ENCODE measurements at places on chromosomes 7 and 10.

GRCh38 chr7:70807650-70808049 is 324.3 kb upstream of the GALNT17 start:
- DNase-seq, result no peak

- DNase-seq, result no peak
Measured at GRCh38 chr7:131859147-131859821, 302.9 kb upstream of the PODXL start.

GRCh38 chr7:99308461-99309074 is 17.1 kb upstream of the ARPC1A start:
- no peak for DNase-seq

DNA sequence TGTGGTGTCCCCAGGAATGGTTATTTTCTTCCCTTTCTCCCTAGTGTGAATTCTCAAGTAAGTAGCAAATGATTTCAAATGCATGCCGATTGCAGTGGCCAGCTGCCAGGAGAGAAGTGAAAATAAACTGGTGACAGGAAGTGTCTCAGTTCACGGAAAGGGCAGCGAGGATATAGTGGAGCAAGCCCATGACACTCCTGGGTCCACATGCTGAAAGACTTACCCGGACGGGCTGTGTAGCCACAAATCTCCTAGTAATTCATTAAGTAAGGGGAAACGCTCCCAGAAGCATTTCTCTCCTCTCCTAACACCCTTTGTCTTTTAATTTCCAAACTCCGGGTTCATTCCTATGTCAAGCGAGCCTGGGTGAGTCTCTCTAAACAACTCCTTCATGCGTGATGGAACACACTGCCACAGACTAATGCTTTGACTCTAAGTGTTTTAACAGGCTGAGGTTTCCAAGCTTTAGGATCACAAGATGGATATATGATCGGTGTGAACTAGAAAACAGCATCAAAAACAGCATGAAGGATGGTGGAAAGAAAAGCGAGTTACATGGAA is 125.6 kb downstream of the CYP26A1 start:
- no peak for DNase-seq
